Stimulated activated CD4-positive, alpha-beta T cell treated with anti-CD3 and anti-CD28 coated beads, Interleukin-1b, Interleukin-23, amount 100 ng/mL, for 4 hours (primary cell): ENCODE measurements at places on chromosomes 7 and 10.

- DNase-seq, result no peak
Observed at GRCh38 chr10:114874827-114875411, 53.3 kb downstream of the FHIP2A start.

- no peak for DNase-seq
Observed at GRCh38 chr7:130615583-130615982, 53.0 kb downstream of the COPG2 start.

DNA sequence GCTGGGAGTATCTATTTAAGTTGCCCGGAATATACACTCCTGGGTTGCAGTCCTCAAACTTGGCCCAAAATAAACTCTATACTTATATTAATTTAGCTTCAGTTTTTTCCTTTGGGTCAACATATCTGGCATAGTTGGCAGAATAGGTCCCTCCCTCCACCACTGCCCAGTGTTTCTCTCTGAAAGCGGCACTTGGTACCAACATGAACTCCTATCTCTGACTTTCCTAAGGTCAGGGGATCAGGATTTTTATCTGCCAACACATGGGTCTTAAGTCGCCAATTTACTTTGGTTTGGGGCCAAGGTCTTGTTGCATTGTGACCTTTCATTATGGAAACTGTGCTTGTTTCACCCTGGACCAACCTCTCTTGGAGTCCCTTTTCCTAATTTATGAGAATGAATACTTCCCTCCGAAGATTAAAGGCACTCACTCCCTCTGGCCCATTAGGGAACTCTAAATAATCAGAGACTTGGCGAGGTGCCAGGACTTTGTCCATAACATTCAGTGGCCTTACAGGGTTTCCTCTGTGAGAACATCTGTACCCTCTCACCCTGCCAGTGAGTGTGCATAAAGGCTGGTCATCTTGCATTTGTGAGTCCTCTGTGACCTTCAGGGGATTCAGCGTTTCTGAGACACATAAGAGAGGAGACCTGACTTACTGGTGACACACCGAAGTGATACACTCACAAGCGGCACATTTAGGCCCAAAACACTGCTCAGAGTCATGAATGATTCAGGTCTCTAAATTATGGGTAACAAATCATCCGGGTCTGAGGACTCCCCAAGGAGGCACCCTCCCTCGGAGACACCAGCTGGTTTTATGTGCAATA is 19.7 kb upstream of the FKBP9 start:
- no peak for DNase-seq

GRCh38 chr10:10330418-10330817 is 687.3 kb upstream of the CELF2 start:
- DNase-seq, result no peak

DNA sequence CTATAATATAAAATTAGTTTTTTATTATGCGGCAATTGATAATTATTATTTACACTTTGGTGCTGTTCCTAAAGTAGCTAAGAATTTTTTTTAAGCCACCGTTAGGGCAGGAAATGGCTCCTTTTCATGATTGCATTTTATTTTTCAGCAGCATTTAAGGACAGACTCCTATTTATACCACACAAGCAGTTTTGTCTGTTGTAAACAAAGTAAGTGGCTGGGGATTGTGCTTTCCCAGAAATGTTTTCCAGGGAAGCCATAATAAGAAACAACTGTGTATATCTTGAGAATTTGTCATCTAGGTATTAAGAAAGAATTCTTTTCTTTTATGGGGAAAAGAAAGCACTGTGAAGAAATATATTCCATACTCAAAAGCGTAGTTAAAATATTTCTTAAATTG is 232.0 kb downstream of the VTI1A start:
- DNase-seq, result no peak
